ENCODE measurements at places on chromosomes 6 and 20.

GRCh38 chr6:99761711-99762110, 155.1 kb downstream of the PRDM13 start:
- DNase-seq, result no peak

DNA sequence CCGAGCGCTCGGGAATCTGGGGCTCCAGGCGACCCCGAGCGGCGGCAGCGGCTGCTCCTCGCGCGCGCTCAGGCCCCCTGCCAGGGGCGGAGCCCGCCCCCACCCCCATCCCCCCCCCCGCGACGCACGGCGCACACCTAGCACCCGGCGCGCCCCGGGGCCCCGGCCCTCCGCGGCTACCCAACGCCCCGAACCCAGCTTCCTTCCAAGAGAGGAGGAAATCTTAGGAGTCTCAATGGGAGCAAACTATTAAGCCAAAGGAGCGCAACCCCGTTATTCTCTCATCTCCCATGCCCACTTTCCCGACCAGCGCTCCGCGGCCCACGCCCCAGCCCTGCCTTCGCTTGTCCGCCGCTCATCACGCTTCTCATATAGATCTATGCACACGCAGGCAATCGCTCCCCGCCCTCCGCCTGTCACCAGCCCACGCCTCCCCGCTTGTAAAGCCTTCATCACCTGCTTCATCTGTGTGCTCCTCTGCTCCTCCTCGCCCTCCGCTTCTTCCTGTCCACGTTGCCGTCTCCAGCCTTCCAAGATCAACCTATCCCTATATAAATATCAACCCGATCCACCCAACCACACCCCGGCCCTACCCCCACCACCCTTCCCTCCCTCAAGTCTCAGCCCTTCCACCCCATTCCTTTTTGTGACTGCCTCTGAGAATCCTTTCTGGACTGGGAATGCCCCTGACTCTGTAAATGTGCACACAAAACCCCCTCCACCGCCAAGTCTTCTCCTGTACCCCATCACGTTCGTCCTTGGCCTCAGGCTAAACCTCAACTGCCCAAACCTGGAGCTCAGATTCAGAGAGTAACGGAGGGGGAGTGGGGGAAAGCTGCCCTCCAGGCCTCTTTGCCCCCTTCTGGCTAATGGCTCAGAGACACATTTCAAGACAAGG, at the start of gene DLK2:
TSS of gene DLK2 (minus strand) at position 18 of the 898 bp plus-strand sequence. CDS start 723 bp downstream, outside the sequence.
- peak; percentile 68 for DNase-seq

GRCh38 chr20:32018269-32019155, 8.3 kb downstream of the CCM2L start:
- DNase-seq, result peak; percentile 45

- DNase-seq, result no peak
These were observed 27.4 kb downstream of the KCNQ5 start for GRCh38 chr6:72649032-72649984.

DNA sequence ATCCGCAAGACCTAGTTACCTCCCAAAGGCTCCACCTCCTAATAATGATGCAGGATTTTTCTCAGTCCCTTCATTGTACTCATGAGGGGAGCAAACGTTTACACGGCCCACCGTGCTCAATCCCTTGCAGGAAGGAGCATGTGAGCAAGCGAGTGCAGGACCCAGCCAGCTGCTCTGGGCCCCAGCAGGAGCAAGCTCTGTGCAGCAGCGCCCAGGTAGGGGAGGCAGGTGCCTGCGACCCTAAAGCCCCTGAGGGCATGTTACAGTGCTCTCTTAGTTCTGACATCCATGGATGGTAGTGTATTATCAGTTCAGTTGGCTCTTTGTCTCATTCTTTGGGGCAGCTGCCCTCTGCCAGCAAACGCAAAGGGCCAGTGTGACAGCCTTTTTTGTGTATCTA, 143.4 kb downstream of the TBXT start:
- no peak for DNase-seq

DNA sequence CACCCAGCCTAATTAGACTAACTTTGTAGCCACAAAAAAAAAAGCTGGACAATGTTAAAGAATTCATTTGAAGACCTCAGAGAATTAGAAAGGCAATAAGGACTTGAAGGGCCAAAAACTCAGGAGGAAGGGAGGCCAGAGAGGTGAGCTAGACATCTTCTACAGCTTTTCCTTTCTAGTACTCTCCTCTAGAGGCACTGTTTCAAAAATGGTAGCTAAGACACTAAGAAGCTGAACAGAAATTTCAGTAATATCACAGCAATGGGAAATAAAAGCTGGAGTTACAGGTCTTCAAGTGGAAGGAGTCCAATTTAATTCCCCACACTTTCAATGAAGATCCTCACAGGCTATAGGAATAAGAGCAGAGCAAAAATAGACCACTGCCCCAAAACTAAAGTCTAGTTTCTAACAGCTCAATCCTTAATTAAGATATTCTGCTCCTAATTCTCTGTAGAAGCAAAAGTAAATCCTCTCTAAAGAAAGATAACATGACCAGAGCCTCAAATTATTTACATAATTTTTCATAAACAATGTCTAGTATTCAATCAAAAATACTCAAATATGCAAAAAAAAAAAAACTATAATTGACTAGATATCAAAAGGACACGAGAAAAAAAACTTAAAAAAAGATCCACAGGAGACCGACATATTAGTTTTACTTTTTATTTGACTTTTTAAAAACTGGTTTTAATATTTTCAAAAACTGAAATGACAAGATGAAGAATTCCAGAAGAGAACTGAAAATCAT, 63.7 kb downstream of the RNGTT start:
- no peak for DNase-seq

DNA sequence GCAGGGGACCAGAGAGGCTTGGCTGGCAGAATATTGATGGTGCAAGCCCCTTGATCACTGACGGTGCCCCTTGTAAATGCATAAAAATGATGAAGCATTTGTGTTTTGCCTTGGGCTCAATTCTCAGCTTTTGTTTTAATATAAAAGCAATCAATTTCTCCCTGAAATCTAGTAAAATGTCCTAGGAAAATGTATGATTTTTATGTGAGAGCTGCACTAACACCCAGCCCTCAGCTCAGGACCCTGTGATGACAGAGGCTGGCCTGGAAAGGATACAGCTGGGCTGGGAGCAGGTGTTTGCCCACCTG, 84.7 kb upstream of the PHACTR3 start:
- DNase-seq, result no peak

GRCh38 chr6:133890711-133891148, 1.8 kb downstream of the TCF21 start:
- DNase-seq, result no peak

GRCh38 chr6:139570166-139570565, 195.7 kb upstream of the CITED2 start:
- DNase-seq, result no peak

DNA sequence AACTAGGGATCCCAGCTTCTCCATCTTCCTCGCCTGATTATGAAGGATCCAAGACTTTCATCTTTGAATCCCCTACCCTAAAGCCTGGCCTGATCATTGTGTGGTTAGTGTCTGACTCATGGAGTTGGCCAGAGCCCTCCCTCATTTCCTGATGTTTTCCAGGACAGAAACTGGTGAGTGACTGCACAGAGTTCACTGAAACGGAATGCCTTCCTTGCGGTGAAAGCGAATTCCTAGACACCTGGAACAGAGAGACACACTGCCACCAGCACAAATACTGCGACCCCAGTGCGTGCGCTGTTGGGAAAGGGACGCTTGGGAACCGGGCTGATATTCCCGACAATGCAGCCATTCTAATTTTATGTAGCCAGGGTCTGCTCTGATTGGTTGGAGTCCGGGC, 4.0 kb downstream of the CD40 start:
- no peak for DNase-seq

DNA sequence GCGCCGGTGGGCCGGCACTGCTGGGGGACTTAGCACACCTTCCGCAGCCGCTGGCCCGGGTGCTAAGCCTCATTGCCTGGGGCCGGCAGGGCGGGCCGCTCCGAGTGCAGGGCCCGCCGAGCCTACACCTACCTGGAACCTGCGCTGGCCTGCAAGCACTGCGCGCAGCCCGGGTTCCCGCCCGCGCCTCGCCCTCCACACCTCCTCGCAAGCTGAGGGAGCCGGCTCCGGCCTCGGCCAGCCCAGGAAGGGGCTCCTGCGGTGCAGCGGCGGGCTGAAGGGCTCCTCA, 10.7 kb upstream of the MPC1 start:
- no peak for DNase-seq

DNA sequence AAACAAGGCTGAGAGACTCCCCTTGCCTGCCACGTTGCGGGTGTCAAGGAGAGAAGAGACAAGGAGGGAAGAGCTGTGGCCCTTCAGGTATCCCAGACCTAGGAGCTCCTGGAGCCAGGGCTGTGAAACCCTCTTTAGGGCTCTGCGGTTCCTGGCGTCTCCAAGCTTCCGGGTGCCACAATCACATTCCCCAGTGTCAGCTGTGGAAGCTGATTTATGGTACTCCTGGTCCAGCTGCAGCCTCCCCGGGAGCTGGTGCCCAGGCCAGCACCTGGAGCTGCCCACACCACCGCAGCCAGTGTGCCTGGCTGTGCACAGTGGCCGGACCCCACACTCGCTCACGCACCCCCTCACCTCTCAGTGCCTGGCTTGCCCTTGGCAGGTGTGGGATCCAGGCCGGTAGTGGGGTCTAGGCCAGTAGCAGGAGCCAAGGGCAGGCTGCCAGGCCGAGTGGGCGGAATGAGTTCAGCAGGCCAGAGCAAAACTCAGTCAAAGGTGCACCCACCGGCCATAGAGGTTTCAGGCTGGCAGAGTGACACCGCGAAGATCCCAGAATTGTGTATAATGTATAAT, 58.9 kb upstream of the L3MBTL3 start:
- DNase-seq, result no peak

GRCh38 chr6:98812220-98812619, 22.2 kb upstream of the POU3F2 start:
- no peak for DNase-seq

GRCh38 chr6:32837651-32838113, 857 bp downstream of the TAP2 start:
- DNase-seq, result no peak

DNA sequence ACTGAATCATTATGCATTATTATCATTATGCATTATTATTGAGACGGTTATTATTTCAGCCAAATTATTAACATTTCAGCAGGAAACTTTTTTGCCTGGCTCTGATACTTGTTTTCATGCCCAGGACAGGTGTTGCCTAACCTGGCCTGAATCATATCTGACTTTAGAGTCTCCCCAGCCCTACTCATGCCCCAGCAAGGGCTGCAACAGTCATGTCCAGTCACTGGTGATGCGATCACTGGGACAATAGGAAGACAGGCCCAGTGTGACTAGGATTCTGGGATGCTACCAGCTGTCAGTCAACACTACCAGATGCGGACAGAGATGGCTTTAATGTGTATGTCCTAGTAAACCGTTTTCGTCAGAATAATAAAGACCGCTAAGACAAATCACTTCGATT, 285.0 kb downstream of the KHDC1L start:
- DNase-seq, result no peak

DNA sequence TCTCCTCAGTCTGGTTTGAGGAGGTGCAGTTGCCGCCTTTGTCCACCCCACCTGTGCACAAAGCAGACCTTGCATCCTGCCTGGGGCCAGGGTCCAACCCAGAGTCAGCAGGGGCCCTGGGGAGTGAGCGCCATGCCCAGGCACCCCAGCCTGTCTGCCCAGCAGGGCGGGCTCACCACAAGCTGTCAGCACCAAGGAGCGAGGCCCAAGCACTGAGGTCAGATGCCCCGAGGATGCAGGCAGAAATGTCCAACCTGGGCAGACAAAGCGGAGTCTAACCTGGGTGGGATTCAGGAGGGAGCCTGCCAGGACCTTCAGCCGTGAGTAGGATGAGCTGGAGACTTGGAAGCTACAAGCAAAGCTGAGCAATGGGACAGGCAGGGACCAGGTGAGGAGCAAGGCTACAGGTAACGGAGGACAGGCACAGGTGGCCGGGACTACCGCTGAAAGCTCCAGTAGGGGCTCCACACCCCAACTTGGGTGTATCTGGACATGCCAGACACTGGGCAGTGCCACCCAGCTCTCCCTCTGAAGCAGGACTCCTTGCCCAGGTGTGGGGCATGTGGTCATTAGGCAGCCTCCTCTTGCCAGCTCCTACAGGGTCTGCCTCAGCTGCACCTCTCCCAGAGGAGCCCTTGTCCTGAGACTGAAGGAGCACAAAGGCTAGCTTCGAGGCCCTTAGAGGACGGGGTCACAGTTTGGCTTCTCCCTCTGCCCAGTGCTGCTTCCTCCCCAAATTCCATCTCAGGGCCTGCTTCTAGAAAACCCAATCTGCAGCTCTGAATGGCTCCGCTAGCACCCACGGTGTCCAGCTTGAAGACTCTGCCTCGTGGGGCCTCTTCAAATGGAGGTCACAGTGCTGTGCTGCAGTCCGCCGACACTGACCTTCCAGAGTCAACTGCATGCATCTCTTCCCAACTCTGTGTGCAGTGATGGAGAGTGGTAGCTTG, 210.6 kb upstream of the CDYL start:
- DNase-seq, result no peak

GRCh38 chr6:68256391-68256790, 378.7 kb upstream of the ADGRB3 start:
- no peak for DNase-seq

DNA sequence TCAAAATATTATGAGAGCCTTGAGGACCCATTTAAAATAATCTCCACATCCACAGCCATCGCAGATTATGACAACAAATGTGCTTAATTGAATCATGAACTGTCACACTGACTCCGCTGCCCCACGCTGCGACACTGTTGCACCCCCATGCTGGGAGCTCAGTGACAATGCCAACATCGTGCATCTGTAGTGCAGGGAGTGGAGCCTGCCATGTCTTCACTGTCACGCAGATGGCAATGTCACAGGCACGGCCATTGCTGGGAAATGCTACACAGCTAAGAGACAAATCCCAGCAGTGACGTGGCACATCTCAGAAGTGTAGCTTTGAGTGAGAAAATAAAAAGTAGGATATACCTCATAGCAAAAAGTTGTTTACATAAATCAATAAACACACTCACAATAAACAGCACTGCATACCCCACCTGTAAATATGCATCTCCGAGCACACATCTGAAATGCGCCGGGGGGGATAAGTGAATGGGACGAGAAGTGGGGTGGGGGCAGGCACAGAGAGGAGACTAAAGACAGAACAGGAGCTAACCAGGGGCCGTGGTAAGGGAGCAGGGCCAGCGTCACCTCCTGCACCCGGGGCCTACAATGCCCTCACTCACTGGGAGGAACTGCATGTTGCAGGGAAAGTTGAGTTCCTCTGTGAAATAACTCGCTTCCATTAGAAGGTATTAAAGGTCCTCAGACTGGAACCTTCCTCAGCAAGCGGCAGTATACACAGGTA, 349.9 kb downstream of the THBS2 start:
- no peak for DNase-seq

GRCh38 chr6:130032758-130033340, 14.5 kb downstream of the L3MBTL3 start:
- DNase-seq, result no peak

GRCh38 chr6:13099771-13100170, 228.6 kb downstream of the TBC1D7 start:
- DNase-seq, result no peak

GRCh38 chr6:133394630-133395029, 153.5 kb downstream of the EYA4 start:
- DNase-seq, result no peak
